ENCODE measurements at places on chromosomes 2 and 18. TPM values are rescaled to one million over a fixed set of nuclear protein-coding genes. Genes with fewer than 3 reads are reported as not detected.
A peak's percentile ranks its signal among the peaks of the same experiment; 100 is the strongest.

DNA sequence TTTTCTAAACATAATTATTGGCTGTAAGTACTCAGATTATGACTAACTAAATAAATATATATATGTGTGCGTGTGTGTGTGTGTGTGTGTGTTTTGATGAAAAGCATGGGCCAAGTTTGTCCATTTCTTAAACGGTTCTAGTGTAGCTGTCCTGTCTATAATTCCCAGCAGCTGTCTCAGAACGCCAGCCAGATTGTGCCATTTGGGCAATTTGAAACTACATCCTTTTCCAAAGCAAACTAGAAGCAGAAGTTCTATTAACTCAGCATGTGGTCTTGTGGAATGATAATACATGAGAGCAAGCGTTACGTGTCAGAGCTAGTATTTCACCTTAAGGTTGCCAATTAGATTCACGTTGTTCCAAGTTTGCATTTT, 1.7 kb downstream of the ARHGAP28 start:
- no peak for DNase-seq

DNA sequence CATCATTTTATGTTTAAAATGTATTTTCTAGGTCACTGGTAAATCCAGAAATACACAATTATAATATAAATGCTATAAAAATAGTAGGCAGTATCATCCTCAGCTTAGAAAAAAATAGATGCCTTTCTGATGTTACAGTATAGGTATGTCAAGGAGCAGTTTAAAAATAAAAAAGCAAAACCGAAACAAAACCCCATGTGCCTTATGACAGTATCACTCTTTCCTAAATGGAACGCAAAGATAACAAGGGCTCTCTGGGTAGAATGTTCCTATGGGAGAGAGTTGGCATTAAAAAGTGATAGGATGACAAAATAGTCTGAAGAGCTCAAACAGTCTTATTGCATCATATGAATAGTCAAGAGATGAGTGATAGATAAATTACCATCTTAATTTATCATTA, 172.1 kb downstream of the DSC3 start:
- DNase-seq, result no peak

GRCh38 chr2:133956434-133956935, 297.4 kb upstream of the MGAT5 start:
- no peak for DNase-seq

Gene FBXO15
- total RNA-seq, result 0.30 TPM

GRCh38 chr2:145743011-145743410, 1223.1 kb upstream of the ZEB2 start:
- no peak for DNase-seq

- no peak for DNase-seq
Observed at GRCh38 chr18:58911766-58912165, 47.1 kb downstream of the ZNF532 start.

DNA sequence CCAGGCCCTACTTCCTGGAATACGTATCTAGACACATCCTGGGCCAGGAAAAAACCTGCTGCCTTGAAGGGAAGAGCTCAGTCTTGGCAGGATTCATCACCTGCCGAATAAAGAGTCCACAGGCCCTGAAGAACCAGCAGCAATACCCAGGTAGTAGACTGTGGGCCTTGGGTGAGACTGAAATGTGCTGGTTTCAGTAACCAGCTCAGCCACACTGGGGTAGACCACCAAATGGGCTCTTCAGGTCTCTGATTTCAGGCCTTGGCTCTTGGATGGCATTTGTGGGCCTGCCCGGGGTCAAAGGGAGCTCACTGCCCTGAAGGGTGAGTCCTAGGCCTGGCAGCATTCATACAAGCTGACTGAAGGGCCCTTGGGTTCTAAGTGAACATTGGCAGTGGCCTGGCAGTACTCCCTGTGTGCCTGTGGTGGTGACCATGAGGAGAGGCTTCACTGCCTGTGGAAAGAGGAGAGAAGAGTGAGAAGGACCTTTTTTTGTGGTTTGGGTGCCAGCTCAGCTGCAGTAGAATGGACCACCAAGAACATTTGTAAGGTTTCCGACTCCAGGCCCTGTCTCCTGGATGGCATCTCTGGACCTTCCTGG, 175.1 kb downstream of the ANKRD30B start:
- DNase-seq, result peak; percentile 40

GRCh38 chr18:50193796-50194630, 934 bp downstream of the MYO5B start:
- no peak for DNase-seq
